Frontal cortex (tissue), 4 donors: ENCODE measurements at places on chromosomes 6 and 20. TPM values are rescaled to one million over a fixed set of nuclear protein-coding genes. Genes with fewer than 3 reads are reported as not detected.

Gene ANKRD66
- total RNA-seq = not detected

- DNase-seq = no peak
Observed at GRCh38 chr6:490251-491037, 98.9 kb downstream of the IRF4 start.

DNA sequence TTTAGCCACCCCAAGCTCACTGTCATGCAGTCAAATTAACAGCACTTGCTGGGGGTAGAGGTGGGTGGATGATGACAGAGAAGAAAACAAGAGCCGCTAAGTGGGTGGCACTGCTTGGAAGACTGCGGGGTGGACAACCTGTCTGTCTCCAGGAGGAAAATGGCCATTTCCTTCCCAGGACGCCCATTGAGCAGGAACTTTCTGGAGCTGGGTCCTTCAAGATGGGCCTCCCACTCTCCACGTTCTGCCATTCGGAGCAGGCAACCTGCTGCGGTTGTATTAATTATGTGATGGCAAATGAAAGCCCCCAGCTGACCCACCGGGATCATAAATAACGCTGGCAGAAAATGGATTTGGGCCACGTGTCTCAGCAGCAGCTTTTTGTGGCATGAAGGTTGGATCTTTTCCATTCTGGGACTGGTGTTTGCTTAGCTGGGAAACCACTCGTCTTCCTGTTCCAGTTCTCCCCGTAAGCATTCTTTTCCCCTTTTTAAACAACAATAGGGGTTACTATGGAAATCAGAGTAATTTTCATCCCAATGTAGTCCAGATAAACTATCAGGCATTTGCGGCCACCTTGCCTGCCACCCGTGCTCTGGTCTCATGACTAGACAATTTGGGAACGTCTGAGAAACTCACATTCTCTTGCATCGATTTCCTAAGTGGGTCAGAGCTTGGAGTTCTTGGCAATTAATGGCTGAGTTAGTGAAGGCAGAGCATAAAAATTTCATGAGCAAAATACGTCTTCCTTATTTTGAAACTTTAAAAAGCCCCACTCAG lies 215.5 kb downstream of the ANKRD60 start:
- DNase-seq = no peak

DNA sequence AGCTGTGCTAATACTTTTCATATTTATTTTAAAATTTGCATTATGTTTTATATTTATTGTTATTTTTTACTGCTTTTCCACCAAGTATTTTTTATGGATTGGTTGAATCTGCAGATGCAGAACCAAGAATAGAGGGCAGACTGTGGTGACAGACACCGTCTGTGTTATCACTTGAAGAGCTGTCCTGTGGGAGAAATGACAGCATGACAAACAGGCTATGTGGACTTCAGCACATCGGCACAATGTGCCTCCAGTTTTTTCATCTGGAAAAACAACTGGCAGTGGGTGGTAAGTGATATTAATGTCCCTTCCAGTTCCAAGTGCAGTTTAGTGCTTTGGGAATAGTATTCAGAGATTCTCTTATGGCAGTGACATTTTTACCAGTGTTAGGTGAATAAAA lies 492.9 kb downstream of the PRKN start:
- no peak for DNase-seq

Gene KIF25
- total RNA-seq = 0.41 TPM

Gene HLA-DOB
- total RNA-seq = not detected

Gene CRYBG1
- total RNA-seq = under 0.01 TPM

GRCh38 chr6:146819596-146820320 lies 221.0 kb downstream of the ADGB start:
- no peak for DNase-seq

DNA sequence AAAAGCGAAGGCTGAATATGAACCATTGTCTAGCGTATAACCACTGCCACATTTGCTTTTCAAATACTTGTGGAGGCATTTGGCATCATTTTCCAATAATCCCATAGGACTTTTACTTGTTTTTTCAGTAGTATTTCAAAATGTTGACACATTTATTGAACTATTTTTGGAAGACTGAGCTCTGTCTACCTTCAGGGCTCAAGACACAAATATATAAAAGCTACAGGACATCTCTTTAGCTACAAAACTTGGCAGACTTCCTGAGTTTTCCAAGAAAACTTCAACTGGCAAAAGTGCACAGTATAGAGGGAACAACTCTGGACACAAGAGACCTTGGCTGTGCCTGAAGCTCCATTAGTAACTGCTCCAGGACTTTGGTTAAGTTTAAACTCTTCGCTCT lies 13.4 kb downstream of the EPB41L2 start:
- DNase-seq = no peak

- DNase-seq = no peak
Observed at GRCh38 chr6:56036916-56037600, 161.7 kb upstream of the BMP5 start.

DNA sequence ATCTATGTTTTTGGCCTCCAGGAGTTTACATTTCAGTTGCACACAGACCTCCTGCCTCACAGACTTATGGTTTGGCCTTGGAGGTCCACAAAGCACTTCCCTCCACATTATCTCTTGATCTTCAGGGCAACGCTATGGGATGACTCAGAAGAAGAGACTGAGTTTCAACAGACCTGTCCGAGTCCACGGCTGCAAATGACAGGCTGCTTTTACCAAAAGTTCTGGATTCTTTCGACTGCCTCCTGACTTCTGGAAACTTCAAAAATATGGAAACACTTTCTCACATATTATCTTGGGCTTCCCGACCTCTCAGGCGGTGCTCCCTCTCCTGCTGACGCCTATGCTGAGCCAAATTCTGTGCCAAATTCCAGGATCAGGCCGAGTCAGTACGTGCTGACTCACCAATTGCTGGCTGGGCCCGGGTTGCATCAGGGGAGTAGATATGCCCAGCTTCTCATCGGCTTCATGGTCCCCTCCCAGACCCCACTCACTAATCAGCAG lies 190.2 kb downstream of the BMP7 start:
- DNase-seq = no peak

Gene KIF16B
- 70.1 TPM for total RNA-seq

GRCh38 chr20:48839154-48839917 lies 11.5 kb upstream of the PREX1 start:
- DNase-seq = no peak
